Fibroblast of pulmonary artery (primary cell): ENCODE measurements at places on chromosomes 7 and 10.
A peak's percentile ranks its signal among the peaks of the same experiment; 100 is the strongest.

GRCh38 chr10:132411561-132412253 lies 14.7 kb downstream of the PWWP2B start:
- DNase-seq = peak; percentile 18

- peak; percentile 88 for DNase-seq
These were observed 2.6 kb downstream of the LDB1 start for GRCh38 chr10:102117391-102118159.

- DNase-seq = peak; percentile 90
These were observed 6.5 kb downstream of the INHBA start for GRCh38 chr7:41696323-41696916.

DNA sequence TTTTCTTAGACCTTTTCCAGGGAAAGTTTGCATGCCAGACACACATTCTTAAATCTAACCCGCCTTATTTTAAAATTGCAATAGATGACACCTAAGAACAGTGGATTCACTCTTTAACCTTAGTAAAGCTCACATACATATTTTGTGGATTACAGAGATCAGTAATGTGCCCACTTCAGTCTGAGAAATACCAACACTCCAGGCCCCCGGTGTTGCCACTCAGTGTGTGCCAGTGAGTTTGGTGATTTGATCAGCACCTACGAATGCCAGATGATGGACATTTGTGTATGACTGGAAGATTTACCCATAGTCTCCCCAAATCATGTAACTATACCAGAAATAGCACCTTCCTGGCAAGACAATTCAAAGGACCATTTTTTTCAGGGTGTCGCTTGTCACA lies 2.6 kb downstream of the LRRN3 start:
- no peak for DNase-seq

GRCh38 chr10:62183442-62183841 lies 85.2 kb downstream of the RTKN2 start:
- DNase-seq = no peak

GRCh38 chr10:45418849-45419675 lies 45.0 kb downstream of the ALOX5 start:
- DNase-seq = peak; percentile 72

DNA sequence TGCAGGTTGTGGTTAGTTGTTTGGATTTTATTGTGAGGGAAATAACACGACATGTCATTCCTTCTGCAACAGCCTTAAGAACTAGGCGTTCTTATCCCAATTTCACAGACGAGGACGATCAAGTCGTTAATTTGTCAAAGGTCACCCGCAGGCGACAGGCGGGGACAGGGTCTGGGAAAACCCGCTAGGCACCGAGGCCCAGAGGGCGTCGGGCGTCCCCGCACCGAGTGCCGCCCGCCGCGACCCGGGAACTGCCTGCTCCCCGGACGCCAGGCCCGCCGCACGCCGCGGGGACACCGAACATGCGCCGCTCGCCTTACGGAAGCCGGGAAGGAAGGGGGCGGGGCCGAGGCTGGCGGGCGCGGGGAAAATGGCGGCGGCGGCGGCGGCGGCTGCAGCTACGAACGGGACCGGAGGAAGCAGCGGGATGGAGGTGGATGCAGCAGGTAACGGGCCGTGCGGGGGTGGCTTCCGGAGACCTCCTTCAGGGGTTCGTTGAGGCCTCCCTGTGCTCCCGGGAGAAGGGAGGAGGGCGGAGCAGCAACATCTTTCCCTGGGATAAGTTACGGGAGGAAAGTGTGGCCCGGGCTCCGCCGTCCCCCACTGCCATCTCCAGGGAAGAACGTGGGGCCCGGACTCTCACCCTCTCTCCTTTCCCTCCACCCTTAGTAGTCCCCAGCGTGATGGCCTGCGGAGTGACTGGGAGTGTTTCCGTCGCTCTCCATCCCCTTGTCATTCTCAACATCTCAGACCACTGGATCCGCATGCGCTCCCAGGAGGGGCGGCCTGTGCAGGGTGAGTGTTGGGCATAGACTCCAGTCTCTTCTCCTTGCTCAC lies at the start of gene COPS6:
TSS of gene COPS6 (plus strand) at position 349 of the 837 bp plus-strand sequence. CDS start at position 371, 22 bp downstream.
- peak; percentile 74 for DNase-seq

GRCh38 chr10:126838316-126838715 lies 66.9 kb upstream of the DOCK1 start:
- DNase-seq = no peak

DNA sequence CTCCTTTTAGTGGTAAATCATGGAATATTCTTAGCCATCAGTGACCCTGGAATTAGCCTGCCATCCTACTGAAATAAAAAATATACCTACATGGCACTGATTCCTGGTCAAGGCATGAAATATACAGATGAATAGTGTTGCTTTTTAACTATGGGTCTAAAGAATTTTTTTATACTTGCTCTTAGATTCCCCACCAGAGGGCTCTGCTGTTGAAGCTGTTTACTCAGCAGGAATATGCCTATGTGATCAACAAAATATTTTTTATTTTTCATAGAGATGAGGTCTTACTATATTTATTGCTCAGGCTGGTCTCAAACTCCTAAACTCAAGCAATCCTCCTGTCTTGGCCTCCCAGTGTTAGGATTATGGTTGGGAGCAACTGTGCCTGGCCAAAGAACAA lies 13.5 kb downstream of the ZC3HC1 start:
- DNase-seq = peak; percentile 35

DNA sequence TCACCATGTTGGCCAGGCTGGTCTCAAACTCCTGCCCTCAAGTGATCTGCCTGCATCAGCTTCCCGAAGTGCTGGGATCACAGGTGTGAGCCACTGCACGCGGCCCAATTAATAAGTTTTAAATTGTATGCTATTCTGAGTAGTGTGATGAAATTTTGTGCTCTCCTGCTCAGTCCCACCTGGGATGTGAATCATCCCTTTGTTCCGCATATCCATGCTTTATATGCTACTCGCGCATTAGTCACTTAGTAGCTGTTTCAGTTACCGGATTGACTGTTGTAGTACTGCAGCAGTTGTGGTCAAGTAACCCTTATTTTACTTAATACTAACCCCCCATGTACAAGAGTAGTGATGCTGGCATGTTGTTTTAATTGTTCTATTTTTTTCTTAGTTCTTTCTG lies 47.3 kb upstream of the OIT3 start:
- peak; percentile 63 for DNase-seq

DNA sequence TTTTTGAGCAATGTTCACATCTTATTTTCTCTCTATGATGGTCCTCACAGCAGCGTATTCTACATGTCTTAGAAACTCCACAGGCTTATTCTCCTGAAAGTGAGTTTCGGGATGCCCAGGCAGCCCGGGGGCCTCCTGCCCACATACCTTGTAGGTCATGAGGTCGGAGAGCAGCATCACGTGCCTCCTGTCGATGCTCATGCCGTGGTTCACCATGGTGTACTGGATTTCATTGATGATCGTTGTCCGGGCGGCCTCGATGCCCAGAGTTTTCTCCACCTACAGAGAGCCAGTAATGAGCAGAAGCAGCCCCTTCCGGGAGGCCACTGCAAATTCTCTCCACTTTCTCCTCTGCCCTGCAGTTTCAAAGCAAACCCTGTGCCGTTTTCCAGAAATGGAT lies 48.0 kb downstream of the POLR3A start:
- DNase-seq = no peak

DNA sequence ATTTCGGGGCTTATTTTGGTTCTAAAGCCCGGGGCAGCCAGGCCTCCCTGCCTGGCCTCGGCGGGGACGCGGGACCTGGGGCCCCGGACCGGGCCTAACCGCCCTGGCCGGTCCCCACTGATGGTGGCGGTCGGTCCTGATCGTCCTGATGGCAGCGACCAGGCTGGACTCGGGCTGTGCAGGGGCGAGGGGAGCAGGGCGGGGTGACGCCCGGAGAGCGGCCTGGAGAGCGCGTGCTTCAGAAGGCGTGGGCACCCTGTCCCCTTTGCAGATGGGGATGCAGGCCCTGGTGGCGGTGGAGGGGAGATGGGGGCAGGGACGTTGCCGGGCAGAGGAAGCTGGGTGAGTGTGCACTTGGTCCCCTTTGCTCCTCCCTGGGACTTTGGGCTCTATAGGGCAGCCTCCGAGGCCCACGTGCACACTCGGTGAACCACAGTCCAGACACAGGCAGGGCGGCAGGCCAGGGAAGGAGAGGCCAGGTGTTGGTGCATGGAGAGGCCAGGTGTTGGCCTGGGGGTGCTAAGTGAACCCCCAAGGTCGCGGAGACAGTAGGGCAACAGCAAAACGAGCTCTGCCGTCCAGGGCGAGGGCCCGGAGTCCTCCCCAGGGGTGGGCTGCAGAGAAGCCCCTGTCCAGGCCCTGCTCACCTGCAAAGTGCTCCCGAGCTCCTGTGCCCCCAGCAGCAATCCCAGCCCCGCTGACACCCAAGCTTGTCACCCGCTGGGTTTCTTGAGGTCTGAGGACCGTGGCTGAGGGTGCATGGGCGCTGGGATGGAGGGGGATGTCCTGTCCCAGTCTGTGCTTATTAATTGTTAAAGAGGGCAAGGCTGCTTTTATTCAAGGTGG lies 42.4 kb upstream of the FAM20C start:
- no peak for DNase-seq

DNA sequence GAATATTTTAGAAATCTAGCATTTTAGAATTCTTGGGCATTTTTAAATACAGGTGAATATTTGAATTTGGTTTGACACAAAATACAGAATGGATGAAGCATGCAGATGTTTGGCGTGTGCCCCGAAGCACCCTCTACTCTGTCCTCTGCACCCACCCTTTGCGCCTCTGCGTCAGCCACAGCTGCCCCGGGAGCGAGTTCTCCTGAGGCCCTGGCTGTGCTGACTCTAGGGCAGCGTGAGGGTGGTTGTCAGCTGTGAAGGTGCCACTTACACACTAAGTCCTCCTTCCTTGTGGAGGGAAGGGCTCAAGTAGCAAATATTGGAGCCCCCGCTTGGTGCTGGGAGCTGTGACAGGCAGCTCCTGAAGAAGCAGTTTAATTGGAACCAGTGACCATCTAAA lies 48.4 kb downstream of the DAGLB start:
- DNase-seq = no peak
